NCI-H1417 treated with DMSO at 0.1 percent for 48 hours (cell line): ENCODE measurements at places on chromosomes 6 and 20.

DNA sequence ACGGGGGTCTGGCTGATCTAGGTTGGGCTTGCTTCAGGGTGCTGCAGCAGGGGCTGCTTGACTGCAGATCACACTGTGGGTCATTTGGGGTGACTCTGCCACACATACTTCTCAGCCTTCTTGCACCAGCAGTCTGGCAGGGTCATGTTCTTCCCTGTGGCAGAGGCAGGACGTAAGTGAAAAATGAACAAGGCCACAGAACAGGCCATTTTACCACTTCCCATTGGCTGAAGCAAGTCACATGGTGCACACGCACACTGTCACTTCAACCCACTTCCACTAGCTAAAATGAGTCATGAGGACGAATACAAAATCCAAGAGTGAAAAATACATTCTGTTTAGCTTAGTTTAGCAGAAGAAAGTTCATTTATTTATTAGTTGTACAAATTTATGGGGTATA, 168.6 kb upstream of the GGTLC1 start:
- no peak for DNase-seq

GRCh38 chr6:347232-347631, 44.3 kb upstream of the IRF4 start:
- DNase-seq: no peak

DNA sequence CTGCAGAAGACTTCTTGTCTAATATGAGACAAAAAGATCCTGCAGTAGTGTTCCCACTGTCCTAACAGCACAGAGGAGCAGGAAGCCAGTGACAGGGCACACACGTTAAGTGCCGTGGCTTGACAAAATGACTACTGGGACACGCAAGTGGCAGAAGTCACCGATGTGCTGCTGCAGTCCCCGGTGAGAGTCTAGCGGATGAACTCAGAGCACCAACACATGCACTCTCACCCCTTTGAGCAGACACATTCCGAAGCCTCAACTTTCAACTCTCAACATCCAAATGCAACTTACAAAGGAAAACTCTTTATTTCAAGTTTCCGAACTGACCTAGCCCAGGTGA, 898 bp downstream of the LAMA4 start:
- DNase-seq: no peak

DNA sequence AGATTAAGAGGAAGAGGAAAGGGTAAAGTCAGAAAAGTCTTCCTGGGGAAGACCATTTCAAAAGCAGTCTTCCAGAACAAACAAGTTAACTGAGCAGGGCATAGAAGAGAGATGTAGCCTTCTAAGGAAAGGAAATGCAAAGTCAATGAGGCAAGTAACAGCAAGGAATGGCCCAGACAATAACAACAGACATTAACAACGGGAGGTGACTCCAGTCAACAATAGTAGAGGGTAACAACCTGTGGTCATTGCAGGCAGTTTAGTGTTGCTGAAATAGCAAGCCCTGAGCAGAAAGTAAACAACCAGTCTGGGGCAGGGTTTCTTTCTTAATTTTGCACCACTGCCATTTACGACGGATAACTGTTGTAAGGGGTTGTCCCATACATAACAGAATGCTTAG, 2.1 kb downstream of the MDN1 start:
- no peak for DNase-seq
